ENCODE measurements at places on chromosomes 7 and 10. TPM values are rescaled to one million over a fixed set of nuclear protein-coding genes. Genes with fewer than 3 reads are reported as not detected.
A peak's percentile ranks its signal among the peaks of the same experiment; 100 is the strongest.

GRCh38 chr10:120573355-120573754 lies 116.3 kb downstream of the PLPP4 start:
- no peaks in the 10 kb centered on the region for H3K36me3 ChIP-seq
- no peaks in the 10 kb centered on the region for H3K27me3 ChIP-seq
- no peak overlapping the region for H3K27ac ChIP-seq

GRCh38 chr10:12925845-12926244 lies 75.7 kb downstream of the CCDC3 start:
- H3K27ac ChIP-seq = no peak overlapping the region
- no peak overlapping the region for H3K4me3 ChIP-seq
- peaks cover 3% of the 10 kb centered on the region for H3K27me3 ChIP-seq
- H3K4me1 ChIP-seq = no peaks in the 10 kb centered on the region
- H3K36me3 ChIP-seq = no peaks in the 10 kb centered on the region

DNA sequence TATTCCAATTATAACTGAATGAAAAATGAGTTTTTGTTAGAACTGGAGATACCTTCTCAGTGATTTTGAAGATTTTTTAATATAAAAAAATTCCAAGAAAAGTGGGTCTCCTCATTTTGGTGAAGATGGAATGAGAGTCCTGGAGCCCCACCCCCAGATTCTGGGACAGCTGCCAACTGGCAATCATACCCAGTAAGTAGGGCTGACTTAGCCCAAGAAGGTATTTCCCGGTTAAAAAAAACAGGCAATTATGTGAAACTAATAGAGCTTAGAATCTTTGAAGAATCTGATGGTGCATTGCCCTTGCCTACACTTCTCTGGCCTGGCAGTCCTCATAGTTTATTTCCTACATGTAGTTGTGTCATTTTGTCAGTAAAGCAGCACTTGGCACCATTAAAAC lies 52.8 kb upstream of the VWDE start:
- DNase-seq = no peak
- H3K36me3 ChIP-seq = no peaks in the 10 kb centered on the region
- H3K27me3 ChIP-seq = no peaks in the 10 kb centered on the region
- no peaks in the 10 kb centered on the region for H3K4me1 ChIP-seq

DNA sequence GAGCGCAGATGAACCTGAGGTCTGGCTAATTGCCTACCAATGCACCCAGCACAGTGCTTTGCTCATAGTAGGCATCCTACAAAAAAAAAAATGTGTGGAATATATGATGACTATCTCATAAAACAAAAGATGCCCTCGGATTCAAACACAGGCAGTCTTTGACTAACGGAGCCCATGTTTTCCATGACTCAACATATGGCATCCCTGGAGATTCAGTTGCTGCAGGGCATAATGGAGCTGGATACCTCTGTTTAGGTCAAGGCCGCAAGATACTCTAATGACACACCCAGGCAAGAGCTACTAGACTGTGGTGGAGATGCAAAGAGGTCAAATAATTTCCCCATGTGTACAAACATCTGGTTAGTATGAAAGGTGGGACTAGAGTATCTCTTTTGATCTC lies 16.3 kb downstream of the CUBN start:
- H3K4me3 ChIP-seq = no peak overlapping the region
- no peak overlapping the region for H3K27ac ChIP-seq
- no peaks in the 10 kb centered on the region for H3K4me1 ChIP-seq
- H3K36me3 ChIP-seq = no peaks in the 10 kb centered on the region
- no peak for DNase-seq
- no peaks in the 10 kb centered on the region for H3K27me3 ChIP-seq

DNA sequence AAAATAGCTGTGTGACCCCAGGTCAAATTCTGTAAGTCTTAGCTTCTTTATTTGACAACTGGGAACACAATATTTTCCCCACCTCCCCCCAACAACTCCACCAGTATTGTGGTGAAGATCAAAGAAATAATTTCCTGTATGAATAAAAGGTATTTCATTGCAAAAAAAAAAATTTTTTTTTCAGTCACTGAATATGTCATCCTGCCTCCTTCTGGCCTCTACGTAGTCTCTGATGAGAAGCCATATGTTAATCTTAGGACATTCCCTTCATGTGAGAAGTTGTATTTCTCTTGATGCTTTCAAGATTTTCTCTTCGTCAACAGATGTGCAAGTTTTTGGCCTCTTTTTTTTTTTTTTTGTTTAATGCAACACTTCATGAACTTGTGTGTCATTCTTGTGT lies 33.0 kb downstream of the ZNF33A start:
- DNase-seq = no peak
- no peak overlapping the region for H3K27ac ChIP-seq
- H3K4me1 ChIP-seq = peaks cover 15% of the 10 kb centered on the region
- peaks cover 66% of the 10 kb centered on the region for H3K36me3 ChIP-seq
- no peaks in the 10 kb centered on the region for H3K27me3 ChIP-seq

GRCh38 chr7:158028290-158028941 lies 559.2 kb downstream of the PTPRN2 start:
- H3K27ac ChIP-seq = no peak overlapping the region
- no peak overlapping the region for H3K4me3 ChIP-seq
- no peaks in the 10 kb centered on the region for H3K27me3 ChIP-seq
- H3K4me1 ChIP-seq = no peaks in the 10 kb centered on the region
- no peaks in the 10 kb centered on the region for H3K36me3 ChIP-seq
- DNase-seq = no peak

GRCh38 chr10:33611423-33611822 lies 277.0 kb upstream of the NRP1 start:
- H3K4me3 ChIP-seq = no peak overlapping the region
- H3K27ac ChIP-seq = no peak overlapping the region
- H3K4me1 ChIP-seq = no peaks in the 10 kb centered on the region
- no peaks in the 10 kb centered on the region for H3K36me3 ChIP-seq
- H3K27me3 ChIP-seq = no peaks in the 10 kb centered on the region
- DNase-seq = no peak

DNA sequence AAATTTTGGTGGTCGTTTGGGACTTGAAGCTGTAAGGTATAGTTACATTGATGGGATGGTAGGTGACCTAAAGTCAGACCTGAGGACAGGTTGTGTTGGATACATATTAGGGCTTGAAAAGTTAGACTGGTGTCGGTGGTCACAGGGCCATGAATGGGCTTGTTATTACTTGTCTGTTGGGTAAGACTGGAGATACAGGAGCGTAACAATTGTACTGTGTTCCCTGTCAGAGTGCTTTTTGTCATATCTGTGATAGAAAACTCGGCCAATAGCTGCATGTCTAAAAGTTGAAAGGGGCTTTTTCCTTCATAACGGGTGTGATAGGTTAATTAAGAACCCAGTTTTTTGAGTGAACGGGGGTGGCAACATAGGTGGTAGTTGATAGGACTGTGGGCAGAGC lies 13.5 kb upstream of the CHST3 start:
- no peaks in the 10 kb centered on the region for H3K36me3 ChIP-seq
- H3K4me3 ChIP-seq = no peak overlapping the region
- H3K4me1 ChIP-seq = no peaks in the 10 kb centered on the region
- no peak overlapping the region for H3K27ac ChIP-seq

GRCh38 chr10:119309423-119309770 lies 102.0 kb downstream of the GRK5 start:
- no peaks in the 10 kb centered on the region for H3K36me3 ChIP-seq
- no peak overlapping the region for H3K4me3 ChIP-seq
- DNase-seq = no peak
- no peaks in the 10 kb centered on the region for H3K27me3 ChIP-seq
- no peak overlapping the region for H3K27ac ChIP-seq

DNA sequence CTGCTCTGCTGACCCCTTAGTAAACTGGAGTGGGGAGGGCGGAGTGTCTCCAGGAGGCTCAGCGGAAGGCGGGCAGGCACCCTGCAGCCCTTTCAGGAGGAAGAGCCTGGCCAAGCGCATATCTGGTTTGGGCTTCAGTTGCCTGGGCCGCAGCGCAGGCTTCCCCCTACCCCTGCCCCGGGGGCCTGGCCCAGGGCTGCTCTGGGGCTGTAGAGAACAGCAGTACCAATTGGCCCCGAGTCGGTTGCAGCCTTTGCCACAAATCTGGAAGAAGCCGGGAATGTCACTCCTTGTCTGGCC lies 28.1 kb upstream of the JAKMIP3 start:
- no peaks in the 10 kb centered on the region for H3K36me3 ChIP-seq
- no peak for DNase-seq
- H3K4me3 ChIP-seq = no peak overlapping the region
- peaks cover 6% of the 10 kb centered on the region for H3K27me3 ChIP-seq
- H3K27ac ChIP-seq = no peak overlapping the region

GRCh38 chr7:136055266-136055665 lies 78.1 kb upstream of the MTPN start:
- H3K27ac ChIP-seq = no peak overlapping the region
- no peaks in the 10 kb centered on the region for H3K4me1 ChIP-seq
- H3K27me3 ChIP-seq = no peaks in the 10 kb centered on the region
- no peak overlapping the region for H3K4me3 ChIP-seq
- DNase-seq = no peak
- no peaks in the 10 kb centered on the region for H3K36me3 ChIP-seq

DNA sequence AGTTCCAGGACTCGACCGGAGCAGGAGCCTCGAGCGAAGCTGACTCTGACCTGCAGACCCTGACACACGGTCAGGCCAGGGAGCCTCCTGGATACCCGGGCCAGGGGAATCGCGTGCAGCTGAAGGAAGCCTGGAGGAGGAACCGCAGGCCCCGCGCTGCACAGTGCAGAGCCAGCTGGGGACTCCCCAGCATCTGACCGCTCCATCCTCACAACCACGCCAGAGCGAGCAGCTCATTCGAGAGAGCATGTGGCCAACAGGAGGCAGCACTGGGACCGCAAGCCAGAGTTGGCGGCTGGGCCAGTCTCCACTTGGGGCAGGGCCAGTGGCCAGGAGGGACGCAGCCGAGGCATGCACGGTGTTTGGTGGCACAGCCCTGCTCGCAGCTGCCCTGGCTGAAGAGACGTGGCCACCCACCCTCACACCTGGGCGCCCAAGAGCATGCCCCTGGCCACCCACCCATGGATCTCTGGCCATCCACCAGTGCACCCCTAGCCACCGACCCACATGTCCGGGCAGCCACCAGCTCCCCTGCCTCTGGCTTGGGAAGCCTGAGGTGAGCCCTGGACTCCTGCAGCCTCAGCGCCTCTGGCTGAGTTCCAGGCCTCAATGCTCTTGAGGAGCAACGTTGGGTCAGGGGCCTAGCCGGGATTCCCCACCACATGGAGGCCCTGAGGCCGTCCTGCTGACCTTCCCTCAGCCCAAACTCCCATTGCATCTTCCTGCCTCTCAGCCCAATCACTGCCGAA lies 213.9 kb downstream of the ELFN1 start:
- no peak overlapping the region for H3K4me3 ChIP-seq
- peaks cover 12% of the 10 kb centered on the region for H3K4me1 ChIP-seq
- DNase-seq = no peak

DNA sequence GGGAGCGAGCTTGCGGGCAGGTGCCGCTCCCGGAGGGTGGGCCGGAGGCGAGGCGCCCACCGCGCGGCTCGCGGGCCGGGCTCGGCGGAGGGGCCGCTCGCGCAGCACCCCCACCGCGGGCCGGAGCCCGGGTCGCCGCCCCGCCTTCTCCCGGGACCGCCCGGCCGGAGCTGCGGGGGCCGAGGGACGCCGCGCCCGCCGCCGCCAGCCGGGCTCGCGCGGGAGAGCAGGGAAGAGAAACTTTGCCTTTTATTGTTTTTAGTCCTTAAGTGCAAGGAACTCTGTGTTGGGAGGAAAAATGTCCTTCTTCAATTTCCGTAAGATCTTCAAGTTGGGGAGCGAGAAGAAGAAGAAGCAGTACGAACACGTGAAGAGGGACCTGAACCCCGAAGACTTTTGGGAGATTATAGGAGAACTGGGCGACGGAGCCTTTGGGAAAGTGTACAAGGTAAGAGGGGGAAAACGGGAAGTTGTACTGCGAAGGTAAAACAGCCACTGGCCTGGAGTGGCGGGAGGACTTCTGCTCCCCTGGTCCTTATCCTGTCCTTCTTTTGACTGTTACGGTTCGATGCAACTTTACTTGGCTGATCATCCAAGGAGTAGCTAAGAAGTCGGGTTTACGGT lies 620 bp downstream of the SLK start:
- peak overlapping the region; percentile 60 for H3K27ac ChIP-seq
- H3K4me1 ChIP-seq = peaks cover 44% of the 10 kb centered on the region
- no peaks in the 10 kb centered on the region for H3K36me3 ChIP-seq
- H3K4me3 ChIP-seq = peak overlapping the region; percentile 99
- H3K27me3 ChIP-seq = no peaks in the 10 kb centered on the region

DNA sequence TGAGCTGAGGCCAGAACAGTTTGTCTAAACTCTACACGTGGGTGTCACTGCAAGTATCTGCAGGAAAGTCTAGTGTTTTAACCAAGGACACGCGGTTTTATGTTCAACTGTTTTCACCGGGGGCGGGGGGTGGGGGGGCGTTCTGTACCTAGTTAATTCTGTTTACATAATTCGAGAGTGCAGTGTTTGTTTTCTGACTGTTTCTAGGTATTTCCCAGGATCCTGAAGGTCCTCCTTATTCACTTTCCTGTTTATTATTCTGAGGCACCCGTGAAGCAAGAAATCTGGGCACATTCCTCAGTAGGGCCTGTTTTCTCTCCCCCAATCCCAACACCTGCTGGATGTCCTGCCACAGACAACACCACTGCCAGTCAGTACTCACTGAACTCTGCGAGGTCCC lies 7.6 kb downstream of the LOXL4 start:
- no peak for DNase-seq
- H3K36me3 ChIP-seq = peaks cover 3% of the 10 kb centered on the region
- H3K4me3 ChIP-seq = no peak overlapping the region

- DNase-seq = no peak
- H3K4me1 ChIP-seq = no peaks in the 10 kb centered on the region
- H3K27me3 ChIP-seq = peaks cover 21% of the 10 kb centered on the region
- H3K36me3 ChIP-seq = no peaks in the 10 kb centered on the region
- H3K27ac ChIP-seq = no peak overlapping the region
Observed at GRCh38 chr7:32761451-32762205, 129.9 kb downstream of the KBTBD2 start.

GRCh38 chr10:3423384-3423783 lies 250.8 kb upstream of the PITRM1 start:
- H3K27ac ChIP-seq = no peak overlapping the region
- H3K27me3 ChIP-seq = no peaks in the 10 kb centered on the region
- peaks cover 6% of the 10 kb centered on the region for H3K4me1 ChIP-seq
- no peak for DNase-seq
- H3K4me3 ChIP-seq = no peak overlapping the region

- H3K4me3 ChIP-seq = no peak overlapping the region
- H3K27ac ChIP-seq = no peak overlapping the region
- H3K27me3 ChIP-seq = peaks cover 4% of the 10 kb centered on the region
- H3K36me3 ChIP-seq = no peaks in the 10 kb centered on the region
Observed at GRCh38 chr10:91051829-91052228, 130.9 kb upstream of the ANKRD1 start.

GRCh38 chr7:54704851-54705250 lies 54.2 kb downstream of the SEC61G start:
- no peak overlapping the region for H3K4me3 ChIP-seq
- no peak for DNase-seq
- no peaks in the 10 kb centered on the region for H3K27me3 ChIP-seq
- H3K4me1 ChIP-seq = no peaks in the 10 kb centered on the region

GRCh38 chr7:36811807-36812206 lies 87.5 kb upstream of the AOAH start:
- H3K4me1 ChIP-seq = no peaks in the 10 kb centered on the region
- peaks cover 6% of the 10 kb centered on the region for H3K27me3 ChIP-seq
- no peaks in the 10 kb centered on the region for H3K36me3 ChIP-seq
- H3K27ac ChIP-seq = no peak overlapping the region

Gene RNF148
- not detected for total RNA-seq

Gene ARHGAP21
- total RNA-seq = 53.0 TPM

Gene AGR2
- total RNA-seq = not detected

Gene TPST1
- 1.2 TPM for total RNA-seq

Gene TRIM50
- not detected for total RNA-seq

Gene IRF5
- total RNA-seq = 13.5 TPM

Gene GIMAP7
- 64.2 TPM for total RNA-seq

Gene HOXA5
- total RNA-seq = not detected

Gene RAB18
- total RNA-seq = 94.0 TPM

Gene PHKG1
- 8.2 TPM for total RNA-seq

Gene OR2A5
- not detected for total RNA-seq

Gene CYP17A1
- total RNA-seq = not detected
